ENCODE measurements at places on chromosomes 12 and 14. TPM values are rescaled to one million over a fixed set of nuclear protein-coding genes. Genes with fewer than 3 reads are reported as not detected.

Gene RTN1
- total RNA-seq = 3.4 TPM

Gene ANG
- total RNA-seq = 0.40 TPM

Gene C14orf132
- 2.8 TPM for total RNA-seq

Gene CD27
- 76.1 TPM for total RNA-seq

Gene CYP46A1
- 0.15 TPM for total RNA-seq

Gene RIMBP2
- not detected for total RNA-seq

Gene C14orf180
- not detected for total RNA-seq

DNA sequence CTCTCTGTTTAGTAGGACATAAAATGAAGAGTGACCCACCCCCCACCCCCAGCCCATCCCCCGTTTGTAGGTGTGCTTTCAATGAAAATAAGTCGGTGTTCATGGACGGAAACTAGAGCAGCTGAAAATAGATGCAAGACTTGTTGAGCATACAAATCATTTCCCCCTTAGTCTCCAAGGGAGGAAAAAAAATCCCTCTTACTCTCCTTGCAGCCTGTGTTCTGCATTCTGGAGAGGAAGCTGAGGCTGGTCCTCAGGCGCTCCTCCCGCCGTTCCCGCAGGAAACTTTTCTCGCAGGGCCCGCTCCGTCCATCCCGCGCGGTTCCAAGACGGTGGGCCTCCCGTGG is 259.0 kb upstream of the E2F7 start:
- DNase-seq = no peak

GRCh38 chr12:4135919-4136605 is 137.5 kb upstream of the CCND2 start:
- DNase-seq = no peak

DNA sequence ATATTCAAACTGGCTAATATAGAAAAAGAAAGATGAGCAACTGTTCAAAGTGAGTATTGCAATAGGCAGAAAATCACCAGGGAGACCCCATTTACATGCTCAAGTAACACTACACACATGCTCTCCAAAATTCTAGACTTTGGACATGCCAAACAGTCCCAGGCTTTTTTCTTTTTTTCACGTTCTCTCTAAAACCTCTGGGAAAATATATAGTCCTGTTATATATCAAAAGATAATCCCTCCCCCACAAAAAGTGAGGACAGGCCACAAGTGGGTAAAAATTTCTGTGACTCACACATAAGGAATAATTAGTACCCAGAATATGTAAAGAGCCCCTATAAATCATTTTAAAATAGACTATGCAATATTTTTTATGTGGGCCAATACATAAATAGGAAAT is 55.2 kb downstream of the EFCAB11 start:
- DNase-seq = no peak

DNA sequence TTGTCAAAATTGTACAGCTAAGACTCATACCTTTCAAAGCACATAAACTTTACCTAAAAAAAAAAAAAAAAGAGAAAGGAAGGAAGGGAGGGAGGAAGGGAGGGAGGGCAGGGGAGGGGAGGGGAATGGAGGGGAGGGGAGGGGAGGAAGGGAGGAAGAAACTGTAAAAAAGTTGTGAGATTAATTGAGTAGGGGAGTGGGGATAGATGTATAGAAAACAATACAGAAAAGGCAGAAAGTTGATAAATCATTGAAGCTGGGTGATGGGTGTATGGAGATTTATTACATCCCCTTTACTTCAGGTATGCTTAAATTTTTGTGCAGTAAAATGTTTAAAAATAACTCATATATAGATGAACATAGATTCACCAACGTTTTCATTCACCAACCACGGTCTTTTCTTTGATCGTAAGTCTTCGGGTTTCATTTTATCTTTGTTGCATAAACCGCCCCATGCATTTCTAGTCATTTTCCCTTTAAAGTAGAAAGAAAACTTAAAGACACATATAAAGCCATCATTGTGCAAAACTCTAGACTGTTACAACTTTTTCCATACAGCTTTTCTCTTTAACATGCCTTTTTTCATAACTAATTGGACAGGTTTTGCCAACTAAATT is 191.2 kb upstream of the KRR1 start:
- no peak for DNase-seq

DNA sequence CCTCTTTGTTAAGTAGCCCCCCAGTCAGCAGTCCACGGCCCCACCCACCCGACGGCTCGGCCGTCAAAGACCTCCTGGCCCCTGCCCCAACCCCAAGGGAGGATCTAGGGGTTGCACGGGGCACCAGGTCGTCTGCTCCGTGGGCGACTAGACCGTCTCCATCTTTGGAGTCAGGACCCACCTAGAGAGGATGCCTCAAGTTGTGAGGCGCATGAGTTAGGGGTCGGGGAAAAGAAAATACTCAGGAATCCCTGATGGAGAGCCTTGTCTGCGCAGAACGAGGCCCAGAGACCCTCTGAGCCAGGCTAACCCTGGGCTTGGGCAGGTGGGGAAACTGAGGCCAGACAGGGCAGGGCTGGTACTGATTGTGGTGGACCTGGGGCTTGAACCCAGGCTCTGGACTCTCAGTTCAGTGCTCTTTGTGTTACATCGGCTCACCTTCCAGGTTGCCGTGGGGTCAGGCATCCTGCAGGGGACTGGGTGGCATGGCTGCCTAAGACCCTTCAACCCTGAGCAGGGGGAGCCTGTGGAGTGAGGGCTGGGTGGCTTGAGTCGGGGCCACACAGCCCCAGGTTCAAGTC is 839 bp downstream of the OTUB2 start:
- no peak for DNase-seq

DNA sequence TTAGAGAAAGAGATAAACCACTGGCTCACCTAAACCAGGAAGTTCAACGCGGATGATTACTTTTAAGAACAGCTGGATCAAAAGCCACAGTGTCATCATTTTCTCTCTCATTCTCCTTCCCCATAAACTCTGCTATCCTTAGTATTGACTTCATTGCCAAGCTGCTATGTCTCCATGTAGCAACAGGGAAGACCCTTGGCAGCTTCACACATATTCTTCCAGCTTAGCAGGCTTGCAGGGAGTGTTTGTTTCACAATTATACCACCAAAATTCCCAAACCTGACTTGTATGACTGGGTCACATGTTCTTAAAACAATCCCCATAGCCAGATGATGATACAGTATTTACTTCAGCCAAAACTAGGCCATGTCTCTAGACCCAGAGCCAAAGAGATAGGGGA is 235.5 kb downstream of the PAWR start:
- no peak for DNase-seq

DNA sequence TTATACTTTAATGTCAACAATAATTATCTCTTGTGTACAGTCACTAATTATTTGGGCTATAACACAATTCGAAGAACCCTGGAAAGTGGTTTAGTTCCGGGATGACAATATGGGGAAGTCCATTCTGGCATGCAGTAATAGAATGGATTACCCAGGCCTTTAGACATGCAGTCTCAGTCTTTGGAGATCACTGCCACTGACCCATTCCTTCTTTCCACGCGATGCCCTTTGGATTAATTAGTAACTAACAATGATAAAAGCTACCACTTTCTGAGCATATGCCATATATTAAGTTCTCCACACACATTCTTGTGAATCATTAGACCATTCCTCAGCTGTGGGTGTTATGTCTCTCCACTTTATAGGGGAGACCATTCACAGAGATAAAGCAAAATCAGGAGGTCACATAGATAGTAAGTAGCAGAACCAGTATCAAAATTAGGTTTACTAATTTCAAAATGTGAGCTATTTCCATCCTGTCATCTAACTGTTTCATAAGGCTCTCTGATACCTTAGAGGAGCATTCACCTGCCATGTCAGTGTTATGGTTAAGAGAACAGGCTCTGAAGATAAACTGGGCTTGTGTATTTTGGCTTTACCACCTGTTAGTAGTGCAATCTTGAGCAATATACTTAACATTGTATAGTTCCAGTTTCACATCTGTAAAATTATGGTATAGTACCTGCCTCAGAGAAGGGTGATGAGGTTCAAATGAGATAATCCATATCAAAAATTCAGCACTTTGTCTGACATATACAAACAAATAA is 27.2 kb upstream of the KCNJ8 start:
- DNase-seq = no peak

- DNase-seq = no peak
Observed at GRCh38 chr12:75294797-75295196, 35.3 kb downstream of the CAPS2 start.

Data from T-helper 17 cell (primary cell).